ENCODE measurements at places on chromosomes 3 and 15.

- no peak for DNase-seq
Observed at GRCh38 chr3:125381314-125381713, 6.2 kb upstream of the ZNF148 start.

DNA sequence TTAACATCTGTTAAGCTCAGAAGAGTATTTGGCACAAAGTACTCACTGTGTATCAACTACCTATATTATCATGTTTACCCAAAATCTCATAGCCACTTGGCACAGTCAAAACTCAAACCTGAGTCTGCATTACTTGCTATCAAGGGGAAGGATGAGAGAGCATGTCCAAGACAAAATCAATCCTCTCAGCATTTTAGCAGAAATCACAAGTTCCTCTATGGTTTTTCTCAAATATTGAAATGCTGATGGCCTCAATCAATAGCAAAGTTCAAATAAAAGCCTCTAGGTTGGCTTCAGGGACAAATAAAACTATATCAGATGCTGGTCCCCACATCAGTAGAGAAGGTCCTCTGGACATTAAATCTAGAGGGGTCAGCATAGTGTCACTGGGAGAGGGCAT lies 14.3 kb downstream of the TBC1D2B start:
- DNase-seq, result no peak

DNA sequence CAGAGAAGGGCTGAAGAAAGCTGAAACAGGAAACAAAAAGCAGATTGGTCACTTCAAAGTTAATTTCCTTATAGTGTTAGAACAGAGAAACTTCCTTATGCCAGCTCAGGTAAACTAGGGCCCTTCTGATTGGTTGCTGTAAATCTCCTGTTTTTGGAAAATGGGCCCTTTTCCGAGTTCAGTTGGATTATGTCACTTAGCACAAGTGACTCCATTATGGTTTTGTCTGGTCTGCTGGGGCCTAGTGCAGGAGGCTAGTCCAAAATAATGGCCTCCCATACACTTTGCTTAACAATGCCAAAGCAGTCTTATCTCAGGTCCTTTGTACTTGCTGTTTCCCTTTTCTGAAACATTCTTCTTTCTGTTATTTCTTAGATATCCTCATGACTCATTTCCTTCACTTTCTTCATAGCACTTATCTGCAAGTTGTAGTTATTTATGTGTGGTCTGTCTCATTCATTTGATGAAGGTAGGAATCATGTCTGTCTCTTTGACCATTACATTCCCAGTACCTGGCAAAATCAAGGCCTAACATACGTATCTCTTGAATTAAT lies 7.7 kb upstream of the DCP1A start:
- DNase-seq, result no peak

GRCh38 chr3:64272842-64273241 lies 47.6 kb upstream of the PRICKLE2 start:
- DNase-seq, result no peak

GRCh38 chr15:32717426-32718226 lies at the start of gene GREM1:
TSS of gene GREM1 (plus strand) at chr15:32718004. CDS start at chr15:32730691, 12,687 bp downstream.
- no peak for DNase-seq

DNA sequence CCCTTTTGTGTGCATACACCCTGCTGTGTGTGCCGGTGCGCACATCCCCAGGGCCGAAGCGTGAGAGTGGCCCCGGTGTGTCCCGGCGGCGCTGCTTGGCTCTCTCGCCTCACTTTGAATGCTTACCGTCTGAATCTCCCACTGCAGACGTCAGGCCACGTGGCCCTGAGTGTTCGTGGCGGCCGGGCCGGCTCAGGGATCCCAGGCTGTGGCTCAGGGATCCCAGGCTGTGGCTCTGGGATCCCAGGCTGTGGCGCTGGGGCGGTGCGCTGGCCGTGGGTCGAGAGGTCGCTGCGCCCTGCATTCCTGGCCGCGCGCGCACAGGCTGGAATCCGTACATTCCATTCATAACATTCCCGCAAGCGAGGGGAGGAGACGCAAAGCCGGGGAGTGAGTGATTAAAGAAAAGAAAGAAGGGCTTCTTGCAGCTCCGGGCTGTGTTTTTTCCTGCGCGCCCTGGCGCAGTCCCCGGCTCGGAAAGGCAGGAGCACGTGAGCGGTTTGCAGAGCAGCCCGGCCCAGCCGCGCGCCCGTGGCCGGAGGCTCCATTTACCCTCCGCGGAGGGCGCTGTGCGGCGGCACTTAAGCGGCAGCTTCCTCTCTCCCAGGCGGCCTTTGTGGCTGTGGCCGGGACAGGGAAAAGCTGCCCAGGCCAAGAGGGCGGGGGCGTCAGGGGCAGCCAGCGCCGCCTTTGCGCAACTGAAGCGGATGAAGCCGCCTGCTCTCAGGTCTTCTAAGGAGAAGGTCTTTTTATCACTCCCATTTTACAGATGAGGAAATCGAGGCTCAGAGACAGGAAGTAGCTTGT lies 87.0 kb upstream of the ALDH1L1 start:
- peak; percentile 93 for DNase-seq

DNA sequence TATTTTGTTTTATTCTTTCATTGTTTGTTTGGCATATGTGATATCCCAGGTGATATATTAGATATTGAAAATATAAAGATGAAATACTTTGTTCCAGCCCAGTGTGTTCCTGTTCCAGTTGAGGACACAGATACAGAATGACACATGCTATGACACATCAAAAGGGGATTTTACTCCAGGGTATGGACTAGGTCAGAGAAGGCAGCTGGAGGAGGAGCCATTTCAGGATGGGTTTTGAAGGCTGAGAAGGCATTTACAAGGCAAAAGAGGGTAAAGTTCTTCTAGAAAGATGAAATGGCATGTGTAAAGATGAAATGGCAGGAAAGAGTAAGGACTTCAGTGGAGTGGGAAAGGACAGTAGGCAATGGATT lies 163.8 kb downstream of the ZIC1 start:
- no peak for DNase-seq
